ENCODE measurements at places on chromosomes 3 and 15.
A peak's percentile ranks its signal among the peaks of the same experiment; 100 is the strongest.

DNA sequence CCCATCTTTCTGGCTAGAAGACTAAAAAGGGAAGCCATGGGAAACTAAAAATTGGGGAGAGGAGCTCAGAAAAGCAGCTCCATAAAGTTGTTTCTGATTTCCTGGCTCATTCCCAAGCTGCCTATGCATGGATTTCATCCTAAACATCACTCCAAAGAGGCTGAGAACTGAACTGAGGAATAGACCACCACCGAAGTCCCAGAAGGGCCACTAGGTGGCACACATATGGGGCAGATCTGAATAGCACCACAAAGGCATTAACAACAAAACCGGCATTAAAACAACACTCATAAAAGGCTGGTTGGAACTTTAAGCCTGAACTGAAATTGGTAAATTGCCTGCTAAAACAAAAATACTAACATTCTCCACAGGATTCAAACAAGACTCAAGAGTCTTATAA lies 106.3 kb downstream of the PLD1 start:
- DNase-seq = peak; percentile 4

- DNase-seq = no peak
These were observed 252.3 kb downstream of the OCA2 start for GRCh38 chr15:27846722-27847395.

GRCh38 chr3:108845709-108846293 lies 23.2 kb downstream of the TRAT1 start:
- DNase-seq = no peak

GRCh38 chr3:3074551-3075257 lies 35.5 kb downstream of the IL5RA start:
- DNase-seq = no peak

- DNase-seq = no peak
These were observed 337.5 kb downstream of the NTRK3 start for GRCh38 chr15:87919064-87919463.

DNA sequence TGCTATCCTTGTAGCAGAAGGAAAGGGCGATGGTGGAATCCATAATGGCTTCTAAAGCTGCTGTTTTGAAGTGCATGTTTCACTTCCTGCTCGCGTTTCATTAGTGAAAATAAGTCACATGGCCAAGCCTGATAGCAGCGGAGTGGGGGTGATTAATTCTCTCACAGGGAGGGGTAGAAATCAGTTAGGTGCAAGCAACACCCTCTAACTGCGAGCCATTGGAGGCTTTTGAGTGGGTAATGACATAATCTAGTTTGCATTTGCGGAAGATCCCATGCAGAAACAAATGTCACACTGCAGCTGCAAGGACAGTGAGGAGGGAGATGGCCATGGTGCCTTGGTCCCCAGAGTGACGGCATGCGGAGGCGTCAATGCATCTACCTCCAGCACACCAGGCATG lies 41.1 kb downstream of the CACNA2D3 start:
- DNase-seq = no peak

- no peak for DNase-seq
These were observed 17.9 kb downstream of the ATP11B start for GRCh38 chr3:182811269-182811596.

DNA sequence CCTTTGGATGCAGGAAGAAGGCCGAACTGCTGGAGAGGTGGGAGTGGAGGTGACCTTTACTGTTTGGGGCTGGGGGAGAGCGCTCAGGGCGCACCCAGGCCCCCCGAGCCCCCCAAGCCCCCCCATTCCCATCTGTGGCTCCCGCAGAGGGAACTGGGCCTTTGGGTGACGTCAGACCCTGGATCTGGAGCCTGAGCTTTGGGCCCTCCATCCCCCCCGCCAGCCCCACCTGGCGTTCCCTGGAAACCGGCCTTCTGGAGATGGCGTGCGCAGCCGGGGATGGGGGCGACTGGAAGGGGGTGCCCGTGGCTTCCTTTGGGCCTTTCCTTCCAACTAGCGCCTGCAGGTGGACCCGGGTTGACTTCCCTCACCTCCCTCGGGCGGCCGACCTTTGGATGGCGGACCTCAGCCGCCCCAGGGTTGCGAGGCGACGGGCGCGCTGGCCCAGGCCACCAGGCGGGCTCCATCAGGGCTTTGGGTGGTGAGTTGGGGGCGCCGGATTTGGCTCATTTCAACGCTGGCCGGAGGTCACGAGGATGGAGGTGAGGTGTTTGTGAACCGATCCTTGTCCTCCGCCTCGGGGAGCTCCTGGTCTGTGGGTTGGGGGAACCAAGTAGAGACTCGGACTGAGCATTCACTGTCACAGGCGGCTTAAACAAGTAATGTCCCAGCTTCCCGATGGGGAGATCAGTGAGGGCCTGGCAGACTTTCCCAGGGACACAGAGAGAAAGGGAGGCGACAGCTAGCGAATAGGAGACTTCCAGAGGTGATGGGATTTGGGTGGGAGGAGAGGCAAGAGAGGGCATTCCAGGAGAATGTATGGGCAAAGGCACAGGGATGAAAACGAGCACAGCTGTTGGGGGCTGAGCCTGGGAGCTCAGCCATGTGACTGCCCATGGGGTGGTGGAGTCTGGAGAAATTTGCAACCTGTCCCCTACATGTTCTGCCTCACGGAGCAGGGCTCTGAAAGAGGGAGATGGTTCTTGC lies 709 bp downstream of the SCAMP5 start:
- no peak for DNase-seq

DNA sequence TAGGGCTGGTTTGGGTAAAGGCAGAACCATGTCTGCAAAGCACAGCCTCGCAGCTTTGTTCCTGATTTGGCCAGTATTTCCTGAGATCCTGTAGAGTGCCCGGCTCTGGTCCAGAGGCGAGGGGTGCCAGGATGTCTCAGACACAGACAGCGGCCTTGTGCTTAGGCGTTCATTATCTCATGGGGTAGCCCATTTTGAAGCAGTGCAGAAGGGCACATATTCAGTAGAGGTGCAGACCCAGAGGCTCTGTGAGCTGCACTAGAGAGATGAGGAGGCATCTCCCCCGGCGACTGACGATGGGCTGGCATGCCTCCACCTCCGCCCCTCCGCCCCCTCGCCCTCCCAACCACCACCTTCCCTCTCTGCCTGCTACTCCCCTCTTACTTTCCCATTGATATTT lies 170.3 kb downstream of the CHDH start:
- no peak for DNase-seq

DNA sequence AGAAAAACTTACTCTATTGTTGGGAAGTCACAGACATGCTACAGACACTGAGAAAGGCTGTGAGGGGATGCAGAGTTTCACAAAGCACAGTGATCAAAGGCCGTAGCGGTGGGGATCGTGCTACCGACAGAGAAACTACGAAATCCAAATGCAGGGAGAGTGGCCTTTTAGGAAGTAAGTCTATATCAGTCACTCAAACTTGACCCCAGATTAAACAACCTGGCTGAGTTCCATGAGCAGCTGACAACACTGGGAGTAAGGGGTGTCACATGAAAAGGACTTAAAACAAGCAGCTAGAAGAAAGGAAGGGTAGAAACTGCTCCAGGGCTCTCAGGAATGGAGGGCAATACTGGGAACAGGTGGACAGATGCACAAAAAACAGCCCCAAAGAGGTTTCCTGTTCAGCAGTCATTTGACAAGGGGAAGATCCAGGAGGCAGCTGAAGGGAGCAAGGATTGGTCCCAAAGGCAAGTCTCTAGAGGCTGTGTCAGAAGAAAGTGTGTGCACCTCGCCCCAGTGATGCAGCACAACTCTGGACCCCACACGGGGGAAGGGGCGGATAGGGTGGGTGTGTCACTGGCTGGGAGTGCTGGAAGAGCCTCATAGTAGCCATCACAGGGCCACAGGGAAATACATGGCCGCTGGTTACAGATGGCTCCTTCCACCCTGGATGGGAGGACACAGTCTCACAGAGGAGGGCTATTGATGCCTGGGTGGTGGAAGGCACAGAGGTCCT lies 20.3 kb upstream of the HDAC11 start:
- DNase-seq = no peak

- DNase-seq = no peak
These were observed 45.8 kb downstream of the PARP15 start for GRCh38 chr3:122623031-122623829.

DNA sequence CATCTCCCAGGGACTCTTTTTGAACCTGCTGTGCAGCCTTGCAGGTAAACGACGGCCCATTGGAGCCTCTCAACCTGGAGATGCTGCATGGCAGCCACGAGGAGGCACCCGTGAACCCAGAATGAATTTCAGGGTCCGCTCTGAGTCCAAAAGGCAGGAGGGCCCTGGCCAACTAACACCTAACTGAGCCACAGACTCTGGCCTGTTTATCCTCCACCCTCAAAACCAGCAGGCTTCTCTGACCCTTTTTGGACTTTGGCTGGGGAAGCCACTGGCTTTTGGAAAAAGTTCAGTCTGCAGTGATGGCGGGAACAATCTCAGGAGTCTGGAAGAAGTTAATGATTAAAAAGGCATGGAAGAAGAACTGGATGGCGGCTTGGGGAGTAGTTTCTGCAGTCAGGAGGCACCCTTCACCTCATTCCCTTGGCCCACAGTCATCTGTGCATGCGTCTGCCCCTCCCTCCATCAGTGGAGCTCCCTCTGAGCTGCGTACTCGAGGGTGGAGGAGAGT lies 4.1 kb downstream of the PXYLP1 start:
- DNase-seq = no peak

GRCh38 chr3:171564748-171565480 lies 104.7 kb upstream of the TNIK start:
- no peak for DNase-seq

- DNase-seq = no peak
These were observed 1000.9 kb downstream of the AGBL1 start for GRCh38 chr15:87080547-87080946.

- no peak for DNase-seq
These were observed 89.4 kb upstream of the ANKRD34C start for GRCh38 chr15:79193103-79193502.

GRCh38 chr3:52225452-52226228 lies at the start of gene TLR9:
TSS of gene TLR9 (minus strand) at chr3:52225645. CDS start at chr3:52225529, 116 bp downstream.
- no peak for DNase-seq

GRCh38 chr3:108462899-108463298 lies 47.5 kb downstream of the MYH15 start:
- no peak for DNase-seq

DNA sequence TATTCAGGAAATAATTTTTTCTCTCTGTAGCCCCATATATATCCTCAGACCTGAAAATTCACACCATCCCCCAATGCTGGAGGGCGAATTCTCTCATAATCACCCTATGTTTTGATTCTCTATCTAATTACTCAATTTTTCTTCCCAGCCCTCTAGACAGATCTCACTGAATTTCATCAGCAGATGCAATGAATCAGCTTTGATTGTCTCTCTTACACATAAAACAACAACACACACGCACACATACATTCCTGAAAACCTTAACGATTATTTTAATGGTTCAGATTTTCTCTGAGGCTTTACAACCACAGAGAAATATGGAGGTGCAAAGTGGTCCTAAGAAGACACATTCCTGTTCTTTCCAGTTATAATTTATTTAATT lies 11.1 kb downstream of the RBMS3 start:
- DNase-seq = no peak

GRCh38 chr3:81502236-81502635 lies 259.2 kb downstream of the GBE1 start:
- no peak for DNase-seq

All from stimulated activated CD8-positive, alpha-beta memory T cell treated with anti-CD3 and anti-CD28 coated beads, Interleukin-4, amount 100 ng/mL, for 24 hours (primary cell).